ENCODE measurements at places on chromosomes 16 and 17.

- no peak for DNase-seq
Observed at GRCh38 chr17:79865351-79866210, 26.3 kb upstream of the CBX4 start.

DNA sequence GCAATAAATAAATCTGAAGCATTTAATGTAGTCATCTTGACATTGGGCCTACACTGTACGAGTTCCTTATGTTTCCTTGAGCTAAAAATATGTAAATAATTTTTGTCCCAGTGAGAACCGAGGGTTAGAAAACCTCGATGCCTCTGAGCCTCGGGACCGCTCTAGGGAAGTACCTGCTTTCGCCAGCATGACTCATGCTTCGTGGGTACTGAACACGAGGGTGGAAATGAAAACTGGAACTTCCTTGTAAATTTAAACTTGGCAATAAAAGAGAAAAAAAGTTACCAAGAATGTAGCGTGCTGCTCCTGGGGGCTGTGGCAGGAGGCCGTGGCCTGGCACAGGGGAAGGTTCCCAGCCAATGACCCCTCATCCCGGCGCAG is 74.1 kb downstream of the SOCS1 start:
- DNase-seq = no peak

GRCh38 chr16:30534368-30535105 is at the start of gene ZNF747:
Gene ZNF747 (minus strand): TSS chr16:30534858. CDS start chr16:30534679, 179 bp downstream.
- peak; percentile 58 for DNase-seq

- DNase-seq = no peak
Observed at GRCh38 chr16:68696514-68696913, 40.6 kb upstream of the CDH1 start.

DNA sequence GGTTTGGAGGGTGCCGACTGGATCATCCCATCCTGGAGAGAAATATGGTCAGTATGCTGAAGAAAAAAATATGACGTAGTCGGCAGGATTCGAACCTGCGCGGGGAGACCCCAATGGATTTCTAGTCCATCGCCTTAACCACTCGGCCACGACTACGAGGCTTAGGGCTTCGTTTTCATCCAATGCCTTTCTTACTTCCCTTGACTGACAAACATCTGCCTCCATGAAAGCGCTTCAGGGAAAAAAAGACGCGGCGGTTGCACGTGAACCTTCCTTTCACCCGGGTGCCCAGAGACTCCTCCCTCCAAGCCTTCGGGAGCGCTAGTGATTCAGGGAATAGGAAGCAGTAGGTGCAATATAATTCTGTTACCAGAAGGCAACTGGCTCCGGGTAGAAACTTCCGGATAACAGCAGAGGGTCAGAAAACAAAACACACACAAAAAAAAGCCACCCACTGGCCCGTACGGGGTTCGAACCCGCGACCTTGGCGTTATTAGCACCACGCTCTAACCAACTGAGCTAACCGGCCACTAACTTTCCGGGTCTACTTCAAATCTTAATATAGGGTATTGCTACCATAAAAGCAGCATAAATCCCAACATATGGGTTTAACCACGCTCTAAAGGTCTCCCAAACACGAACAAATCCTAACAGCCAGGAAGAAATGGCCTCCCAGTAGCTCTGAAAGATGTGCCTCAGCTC is 16.3 kb upstream of the AURKB start:
- DNase-seq = peak; percentile 97

GRCh38 chr16:67226295-67226803 is 581 bp upstream of the TMEM208 start:
- no peak for DNase-seq

GRCh38 chr16:65099607-65100006 is 22.3 kb downstream of the CDH11 start:
- DNase-seq = no peak

DNA sequence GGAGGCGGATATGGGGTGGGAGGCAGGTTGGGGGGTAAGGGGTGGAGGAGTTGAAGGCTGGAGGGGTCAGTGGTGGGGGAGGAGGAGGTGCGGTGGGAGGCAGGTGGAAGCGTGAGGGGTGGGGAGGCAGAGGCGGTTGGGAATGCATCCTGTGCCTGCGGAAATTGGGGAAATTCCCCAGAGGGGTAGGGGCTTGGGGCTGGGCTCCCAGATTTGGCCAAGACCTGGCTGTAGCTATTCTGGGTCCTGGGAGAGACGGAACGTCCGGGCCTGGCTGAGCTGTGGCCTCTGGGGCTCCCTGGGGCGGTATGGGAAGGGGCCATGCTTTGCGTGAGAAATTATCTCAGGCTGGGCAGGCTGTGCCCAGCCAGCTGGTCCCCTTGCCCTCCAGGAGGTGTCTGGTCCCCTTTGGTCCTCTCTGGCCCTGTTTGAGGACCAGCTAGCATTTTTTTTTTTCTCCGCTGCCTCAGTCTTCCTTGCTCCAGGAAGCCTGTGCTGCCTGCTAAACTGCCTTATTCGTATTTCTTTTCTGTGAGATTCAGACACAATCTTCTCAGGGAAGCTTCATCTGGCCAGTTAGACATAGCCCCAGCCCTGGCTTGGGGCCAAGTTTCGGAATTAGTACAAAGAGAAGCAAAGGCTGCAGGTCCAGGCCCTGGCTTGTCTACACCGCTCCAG is 7.3 kb upstream of the TRPV2 start:
- DNase-seq = peak; percentile 20

DNA sequence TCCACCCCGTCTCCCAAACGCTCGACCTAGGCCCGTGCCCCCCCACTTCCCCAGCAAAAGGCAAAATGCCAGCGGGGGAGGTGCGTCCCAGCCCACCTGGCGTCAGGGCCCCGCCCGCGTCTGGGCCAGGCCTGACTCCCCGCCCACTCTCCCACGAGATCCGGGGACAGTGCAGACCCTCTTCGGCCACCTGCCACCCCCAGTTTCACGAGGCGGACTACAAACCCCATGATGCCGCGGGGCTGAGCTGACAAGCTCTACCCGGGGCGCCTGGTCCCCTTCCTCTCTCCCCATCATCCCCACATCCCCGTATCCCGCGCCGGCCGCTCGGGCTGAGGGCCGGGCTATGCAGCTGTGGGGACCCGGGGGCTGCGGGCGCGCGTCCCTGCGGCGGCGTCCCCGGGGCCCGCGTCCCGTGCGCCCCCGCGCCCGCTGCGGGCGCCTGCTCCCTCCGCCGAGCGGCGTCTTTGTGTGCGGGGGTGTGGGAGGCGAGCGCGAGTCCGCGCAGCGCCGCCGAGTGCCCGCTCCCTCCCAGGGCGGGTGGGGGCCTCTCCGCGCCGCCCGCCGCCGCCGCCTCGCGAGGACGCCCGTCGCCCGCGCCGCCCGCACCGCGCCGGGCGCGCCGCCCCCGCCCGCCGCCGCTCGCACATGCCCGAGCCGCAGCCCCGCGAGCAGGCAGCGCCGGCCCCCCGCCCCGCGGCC is at the start of gene ANKRD13B:
Gene ANKRD13B, plus strand, starts transcription at position 283 of the 702 bp plus-strand sequence. CDS start 490 bp downstream, outside the sequence.
- DNase-seq = peak; percentile 85

DNA sequence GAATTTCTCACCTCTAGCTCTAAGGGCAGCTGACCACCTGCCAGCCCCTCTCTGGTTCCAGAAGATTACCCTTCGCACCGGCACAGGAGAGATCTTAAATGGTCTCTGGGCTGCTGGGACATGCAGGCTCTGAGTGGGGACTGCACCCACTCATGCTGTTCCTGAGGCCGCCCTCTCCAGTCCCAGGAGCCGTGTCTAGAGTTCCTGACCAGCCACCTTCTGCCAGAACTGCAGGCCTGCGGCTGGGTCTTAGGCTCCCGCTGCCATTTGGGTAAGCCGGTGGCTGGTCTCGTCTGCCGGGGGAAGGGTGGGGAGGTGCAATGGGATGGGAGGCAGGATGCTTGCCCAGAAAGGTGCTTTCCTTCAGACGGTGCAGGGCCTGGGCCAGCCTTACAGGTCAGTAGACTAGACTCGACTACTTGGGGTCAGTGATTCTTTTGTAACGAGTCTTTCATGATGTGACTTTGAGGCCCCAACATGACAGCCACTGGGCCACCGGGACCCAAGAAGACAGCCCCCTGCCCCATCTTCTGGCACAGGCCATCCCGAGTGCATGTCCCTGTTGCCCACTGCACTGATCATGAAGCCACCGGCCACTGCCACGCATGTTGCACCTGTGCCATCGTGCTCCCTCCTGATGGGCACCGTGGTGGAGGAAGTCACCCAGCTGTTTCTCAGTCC is 26.4 kb downstream of the B9D1 start:
- no peak for DNase-seq

DNA sequence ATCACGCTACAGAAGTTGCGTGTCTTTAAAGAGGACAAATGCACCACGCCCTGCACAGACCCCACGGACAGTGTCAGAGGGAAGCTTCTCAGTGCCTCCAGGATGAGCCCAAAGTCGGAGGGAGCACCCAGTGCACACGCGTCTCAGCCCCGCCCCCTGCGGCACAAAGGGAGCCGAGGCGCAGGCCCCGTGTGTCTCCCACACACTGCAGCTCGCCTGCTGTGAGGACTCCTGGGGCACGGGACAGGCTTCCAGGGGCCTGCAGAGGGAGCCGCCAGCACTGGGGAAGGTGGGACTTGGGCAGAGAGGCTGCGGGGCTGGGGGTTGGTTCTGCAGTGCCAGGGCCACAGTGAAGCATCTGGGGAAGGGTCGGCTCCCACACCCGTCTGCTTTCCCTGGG is 77.4 kb downstream of the LMF1 start:
- DNase-seq = no peak

- no peak for DNase-seq
Observed at GRCh38 chr16:16073891-16074881, 124.8 kb downstream of the ABCC1 start.

GRCh38 chr16:56814537-56815432 is 50.2 kb upstream of the SLC12A3 start:
- no peak for DNase-seq

DNA sequence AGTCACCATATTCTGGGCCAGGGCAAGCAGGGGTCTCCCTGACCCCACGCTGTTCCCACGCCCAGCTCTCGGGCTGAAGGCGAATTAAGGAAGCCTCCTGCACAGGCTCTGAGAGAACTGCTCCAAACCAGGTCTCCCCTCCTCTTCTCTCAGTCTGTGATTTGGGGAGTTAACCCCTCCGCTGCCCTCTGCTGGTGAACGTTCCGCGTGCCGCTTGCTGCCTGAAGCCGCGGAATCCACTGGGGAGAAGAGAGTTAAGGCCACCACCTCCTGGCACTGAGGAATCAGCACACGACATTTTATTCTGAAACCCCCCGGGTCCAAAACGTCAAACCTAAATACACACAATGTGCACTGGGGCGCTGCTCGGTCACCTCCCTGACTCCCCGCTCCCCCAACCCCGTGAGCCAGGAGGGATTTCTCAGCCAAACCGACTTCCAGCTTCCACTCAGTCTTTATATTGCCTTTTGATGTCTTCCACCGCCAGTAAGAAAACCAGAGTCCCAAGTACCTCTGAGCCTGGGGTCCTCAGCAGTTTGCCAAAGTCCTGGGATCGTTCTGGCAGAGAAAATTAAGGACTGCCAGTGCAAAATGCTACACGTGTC is 54.4 kb upstream of the RCVRN start:
- no peak for DNase-seq

GRCh38 chr17:35768797-35769196 is 8.1 kb downstream of the C17orf50 start:
- DNase-seq = no peak

DNA sequence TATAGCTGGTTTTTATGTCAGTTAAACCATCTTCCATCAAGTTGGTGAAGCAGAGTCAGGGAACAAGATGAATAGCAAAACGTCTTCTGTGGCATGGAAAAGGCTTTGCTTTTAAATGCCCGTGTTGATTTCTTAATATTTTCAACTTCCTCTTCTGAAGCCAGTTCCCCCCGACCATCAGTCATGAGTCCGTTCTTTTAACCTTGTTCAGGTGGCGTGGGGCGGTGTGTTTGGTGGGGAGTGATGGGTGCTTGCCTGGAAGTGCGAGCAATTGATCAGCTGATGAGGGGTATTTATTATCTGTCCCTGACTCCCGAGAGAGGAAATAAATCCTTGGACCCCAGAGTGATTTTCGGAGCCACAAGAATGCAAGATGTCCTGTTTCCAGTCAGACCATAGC is 147.1 kb downstream of the WWOX start:
- no peak for DNase-seq

- DNase-seq = no peak
Observed at GRCh38 chr17:82062076-82062983, 3.3 kb downstream of the DUS1L start.

DNA sequence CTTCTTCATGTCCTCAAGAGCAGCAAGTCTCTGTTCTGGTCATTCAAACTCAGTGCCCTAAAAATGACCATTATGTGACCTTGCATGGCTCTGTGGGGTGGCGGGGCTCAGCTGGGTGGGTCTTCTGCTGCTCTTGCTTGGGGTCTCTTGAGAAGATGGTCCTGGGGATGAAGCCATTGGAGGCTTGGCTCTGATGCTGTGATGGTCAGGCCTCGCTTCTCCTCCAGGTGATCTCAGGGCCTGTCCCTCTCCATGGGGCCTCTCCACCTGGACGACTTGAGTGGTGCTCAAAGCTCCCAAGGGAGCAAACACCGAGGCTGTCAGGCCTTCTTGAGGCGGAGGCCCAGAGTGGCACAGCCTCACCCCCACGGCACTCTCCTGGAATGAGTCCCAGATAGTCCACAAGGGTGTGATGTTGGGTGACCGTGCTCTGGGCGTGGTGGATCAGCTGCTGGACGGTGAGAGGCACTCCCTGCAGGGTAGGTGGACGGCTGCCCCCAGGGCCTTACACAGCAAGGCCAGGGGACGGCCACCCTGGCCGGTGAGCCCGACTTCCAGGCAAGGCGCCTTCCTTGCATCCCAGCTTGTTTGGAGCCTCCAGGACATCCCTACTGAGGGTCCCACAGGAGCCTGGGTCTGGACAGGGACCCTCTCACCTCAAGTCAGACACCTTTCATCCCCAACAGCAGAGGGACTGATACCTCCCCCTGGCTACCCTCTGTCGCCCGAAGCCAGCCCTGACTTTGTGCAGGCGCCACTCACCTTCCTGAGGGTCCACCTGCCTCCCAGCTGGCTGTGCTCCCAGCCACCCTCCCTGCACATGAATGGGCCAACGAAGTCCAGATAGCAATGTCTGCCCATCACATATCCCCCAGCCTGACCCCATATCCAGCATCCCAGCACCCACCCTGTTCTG is 48.7 kb downstream of the USP22 start:
- no peak for DNase-seq

GRCh38 chr17:48051706-48052486 is 3.7 kb downstream of the NFE2L1 start:
- DNase-seq = no peak

GRCh38 chr16:89115216-89115861 is 21.7 kb downstream of the ACSF3 start:
- DNase-seq = no peak

DNA sequence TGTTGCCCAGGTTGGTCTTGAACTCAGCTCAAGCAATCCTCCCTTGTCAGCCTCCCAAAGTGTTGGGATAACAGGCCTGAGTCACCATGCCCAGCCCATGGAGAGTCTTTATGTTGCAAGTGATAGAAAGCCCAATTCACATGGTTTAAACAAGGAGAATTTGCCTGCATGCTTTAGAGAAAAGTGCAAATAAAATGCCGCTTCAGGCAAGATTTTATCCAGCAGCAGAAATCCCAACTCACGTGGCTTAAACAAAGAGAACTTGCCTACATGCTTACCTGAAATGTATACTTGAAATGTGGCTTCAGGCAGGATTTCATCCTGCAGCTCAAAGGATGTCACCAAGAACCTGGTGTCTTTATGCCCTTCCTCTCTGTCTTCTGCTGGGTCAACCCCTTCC is 28.8 kb upstream of the XYLT2 start:
- no peak for DNase-seq

GRCh38 chr16:55658898-55659420 is 3.2 kb downstream of the SLC6A2 start:
- peak; percentile 79 for DNase-seq

GRCh38 chr16:6484081-6484480 is 848.6 kb upstream of the RBFOX1 start:
- peak; percentile 73 for DNase-seq

All from NCI-H1694 (cell line).